Uterus (tissue), 4 donors: ENCODE measurements at places on chromosomes 2 and 18.

GRCh38 chr2:233925402-233925801, 8.2 kb downstream of the TRPM8 start:
- DNase-seq: no peak

GRCh38 chr2:143850084-143850483, 669.8 kb downstream of the ZEB2 start:
- no peak for DNase-seq

DNA sequence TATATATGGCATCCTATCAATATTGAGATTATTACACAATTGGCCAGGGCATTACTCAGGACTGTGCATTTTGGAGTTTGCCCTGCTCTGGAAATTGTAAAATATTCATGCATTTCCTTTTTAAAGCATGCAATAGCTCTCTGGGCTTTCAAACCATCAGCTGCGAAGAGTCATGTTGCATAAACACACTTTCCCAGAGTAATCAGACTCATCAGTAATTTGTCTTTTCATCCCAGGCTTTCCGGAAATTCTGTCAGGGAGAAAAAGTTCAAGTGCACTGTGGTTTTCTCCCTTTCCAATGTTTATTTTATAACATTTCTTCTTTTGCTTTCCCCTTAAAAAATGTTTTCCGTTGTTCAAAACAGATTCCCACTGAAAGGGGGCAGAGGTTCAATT, 38.9 kb upstream of the FHL2 start:
- no peak for DNase-seq

DNA sequence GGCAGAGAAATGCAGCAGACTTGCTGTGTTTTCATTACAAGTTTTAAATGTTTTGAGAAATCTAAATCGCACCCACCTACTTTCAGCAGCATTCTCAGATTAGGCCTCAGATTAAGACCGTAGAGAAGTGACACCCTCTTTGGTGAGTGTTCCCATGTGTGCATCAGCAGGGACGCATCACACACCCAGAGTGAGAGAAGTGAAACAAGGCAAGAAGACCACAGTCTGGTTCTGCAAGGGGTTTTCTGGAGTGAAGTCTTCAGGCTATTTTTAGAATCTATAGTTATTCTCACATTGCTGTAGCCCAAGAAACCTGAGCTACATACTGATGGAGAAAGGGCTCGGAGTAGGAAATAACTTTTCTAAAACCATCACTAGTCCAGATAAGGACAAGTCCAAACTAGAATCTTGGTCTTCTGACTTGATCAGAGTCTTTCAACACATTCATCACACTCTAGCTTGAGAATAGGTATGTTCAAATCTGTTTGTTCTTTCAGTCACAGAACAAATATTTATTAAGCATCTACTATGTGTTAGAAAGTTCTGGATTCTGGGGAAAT, 1216.6 kb upstream of the PIK3C3 start:
- no peak for DNase-seq

- DNase-seq: no peak
These were observed 139.5 kb upstream of the RND3 start for GRCh38 chr2:150626934-150627411.

DNA sequence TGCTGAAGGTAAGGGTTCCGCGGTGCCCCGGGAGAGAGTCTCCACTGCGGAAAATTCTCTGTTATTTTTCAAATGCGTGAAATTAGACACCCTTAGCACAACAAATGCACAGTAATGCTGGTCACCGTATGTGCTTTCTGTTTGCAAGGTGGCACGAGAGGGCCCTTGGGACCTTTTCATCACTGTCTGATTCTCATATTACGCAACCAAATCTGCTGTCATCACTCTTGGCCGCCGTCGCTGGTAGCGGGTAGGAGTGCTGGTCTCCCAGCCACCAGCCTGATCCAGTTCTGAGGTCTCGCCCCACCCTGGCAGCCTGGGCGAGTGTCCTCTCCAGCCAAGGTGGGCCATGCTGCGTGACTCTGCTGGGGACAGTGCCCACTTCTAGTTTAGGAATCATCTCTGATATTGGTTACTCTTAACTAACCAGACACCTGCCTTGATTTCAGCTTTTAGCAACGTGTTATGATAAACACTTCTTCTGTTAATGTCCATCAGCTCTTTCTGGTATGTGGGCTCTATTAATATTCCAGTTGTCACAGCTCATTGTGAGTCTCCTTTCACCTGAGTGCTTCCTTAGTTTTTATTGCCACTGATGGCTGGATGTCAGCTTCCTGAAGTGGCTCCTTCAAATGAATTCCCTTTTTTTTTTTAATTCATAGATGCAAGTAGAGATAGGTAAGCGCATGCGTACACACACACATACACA, 199.4 kb downstream of the GBX2 start:
- DNase-seq: no peak

- no peak for DNase-seq
These were observed 271.3 kb downstream of the LRATD1 start for GRCh38 chr2:14903709-14904374.

GRCh38 chr18:60018618-60019462, 119.0 kb downstream of the PMAIP1 start:
- no peak for DNase-seq

DNA sequence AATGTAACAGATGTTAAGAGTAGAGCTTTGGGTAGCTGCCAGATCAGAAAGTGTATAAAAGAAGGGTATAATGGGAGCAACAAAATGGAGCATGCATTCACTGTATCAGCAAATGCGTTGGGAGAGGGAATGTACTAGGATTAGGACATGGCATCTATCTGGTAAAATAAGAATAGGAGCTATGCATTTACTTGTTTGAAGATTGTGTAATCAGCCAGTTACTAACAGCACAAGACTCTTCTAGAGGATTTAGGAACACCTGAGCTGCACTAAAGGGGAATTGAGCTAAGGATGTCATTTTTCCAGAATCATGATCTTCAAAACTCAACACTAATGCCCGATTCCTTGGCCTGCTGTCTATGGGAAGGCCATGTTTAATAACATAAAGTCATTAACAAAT, 394.2 kb upstream of the TNP1 start:
- DNase-seq: no peak

- no peak for DNase-seq
These were observed 637.1 kb upstream of the CHAC2 start for GRCh38 chr2:53130441-53130943.

- no peak for DNase-seq
These were observed 141.1 kb downstream of the CDH20 start for GRCh38 chr18:61474341-61474740.

- DNase-seq: no peak
These were observed 415.9 kb downstream of the GRB14 start for GRCh38 chr2:164205347-164205746.

DNA sequence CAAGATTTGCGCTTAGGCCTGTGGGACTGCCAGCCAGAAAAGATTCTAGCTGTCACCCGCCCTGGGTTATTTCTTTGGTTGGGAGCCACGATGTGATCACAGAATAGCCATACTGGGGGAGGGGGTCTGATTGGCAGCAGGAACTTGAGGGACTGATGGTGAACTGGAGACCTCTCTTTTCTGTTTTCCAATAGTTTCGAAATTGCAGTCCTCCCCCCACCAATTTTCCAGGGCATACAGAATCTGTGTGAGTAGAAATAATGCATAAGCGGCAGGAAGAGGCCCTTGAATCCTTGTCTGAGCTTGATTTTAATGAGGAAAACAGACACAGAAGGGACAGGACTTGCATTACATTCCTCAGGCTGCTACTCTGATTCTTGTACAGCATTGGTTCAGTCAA, 2.2 kb upstream of the POLR2D start:
- DNase-seq: no peak

- DNase-seq: no peak
These were observed 159.0 kb upstream of the HAAO start for GRCh38 chr2:42951263-42951938.

DNA sequence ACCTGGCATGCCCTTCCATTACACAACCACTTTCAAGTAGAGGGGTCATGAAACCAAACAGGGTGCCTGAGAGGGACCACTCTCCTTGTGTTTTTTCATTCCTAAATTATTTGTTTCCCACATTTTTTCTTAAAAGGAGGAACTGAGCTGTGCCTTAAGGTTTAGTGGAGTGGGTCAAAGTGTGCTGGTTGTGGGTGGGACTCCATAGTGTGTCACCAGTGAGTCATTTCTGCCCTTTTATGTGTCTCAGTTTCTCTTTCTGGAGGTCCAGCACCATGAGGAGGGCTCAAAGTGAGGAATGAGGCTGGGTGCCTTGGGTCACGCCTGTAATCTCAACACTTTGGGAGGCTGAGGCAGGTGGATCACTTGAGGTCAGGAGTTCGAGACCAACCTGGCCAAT, 37.8 kb downstream of the COMMD1 start:
- no peak for DNase-seq

- no peak for DNase-seq
These were observed 167.1 kb downstream of the MYO1B start for GRCh38 chr2:191412353-191412752.

DNA sequence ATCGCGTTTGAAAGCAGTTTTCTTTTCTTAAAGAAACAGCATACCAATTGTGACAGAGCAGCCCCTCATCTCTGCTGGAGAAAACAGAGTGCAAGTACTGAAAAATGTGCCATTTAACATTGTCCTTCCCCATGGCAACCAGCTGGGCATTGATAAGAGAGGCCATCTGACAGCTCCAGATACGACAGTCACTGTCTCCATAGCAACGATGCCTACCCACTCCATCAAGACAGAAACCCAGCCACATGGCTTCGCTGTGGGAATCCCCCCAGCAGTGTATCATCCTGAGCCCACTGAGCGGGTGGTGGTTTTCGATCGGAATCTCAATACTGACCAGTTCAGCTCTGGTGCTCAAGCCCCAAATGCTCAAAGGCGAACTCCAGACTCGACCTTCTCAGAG, 9.5 kb downstream of the GRHL1 start:
- no peak for DNase-seq
